ENCODE measurements at places on chromosomes 12 and 14.

DNA sequence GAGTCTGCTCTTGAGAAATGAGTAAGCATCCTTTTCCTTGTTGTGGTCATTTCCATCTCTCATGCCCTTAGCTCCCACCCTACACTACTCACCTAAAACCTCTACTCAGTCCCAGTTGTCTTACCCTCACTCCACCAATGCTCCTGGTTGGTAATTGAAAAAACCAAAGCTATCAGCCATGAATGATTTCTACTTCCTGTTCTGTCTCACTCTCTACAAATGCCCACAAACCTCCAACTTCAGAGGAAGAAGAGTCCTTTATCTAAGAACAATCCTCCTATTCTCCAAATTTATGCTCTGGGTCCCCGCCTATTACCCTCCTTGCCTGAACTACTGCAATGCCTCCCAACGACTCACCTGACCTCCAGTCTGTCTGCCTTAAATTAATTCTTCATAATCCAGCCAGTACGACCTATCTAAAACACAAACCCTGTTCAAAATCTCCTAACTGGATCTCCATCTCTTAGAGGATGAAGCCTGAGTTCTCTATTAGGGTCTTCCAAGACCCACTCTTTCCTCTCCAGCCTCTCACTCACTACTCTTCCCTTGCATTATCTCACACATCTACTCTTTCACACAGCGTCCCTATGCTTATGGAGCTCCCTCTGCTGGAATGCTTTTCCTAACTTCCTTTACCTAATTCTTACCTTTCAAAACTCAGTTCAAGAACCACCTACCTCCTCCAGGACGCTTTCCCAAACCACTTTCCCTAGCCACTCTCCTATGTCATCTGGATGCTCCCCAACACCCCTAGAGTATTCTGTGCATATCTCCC, 2.2 kb downstream of the DHRS1 start:
- no peak for DNase-seq

DNA sequence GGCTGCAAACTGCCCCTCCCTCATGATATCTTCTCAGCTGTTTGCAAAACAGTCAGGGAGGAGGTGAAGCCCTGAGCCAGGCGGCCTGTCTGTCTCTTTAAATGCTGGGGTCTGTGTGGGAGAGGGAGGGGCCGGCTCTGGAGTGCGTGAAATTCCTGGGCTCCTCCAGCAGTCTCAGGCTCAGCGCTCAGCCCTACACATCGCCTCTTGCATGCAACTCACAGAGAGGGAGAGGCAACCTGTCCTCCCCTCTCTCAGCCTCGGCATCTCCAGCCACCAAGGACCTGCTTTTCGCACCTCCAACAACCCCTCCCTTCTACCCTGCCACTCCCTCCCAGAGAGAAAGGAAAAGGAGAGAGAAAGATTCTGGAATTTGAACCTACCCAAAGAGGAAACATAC, at the start of gene NRXN3:
TSS of gene NRXN3 (plus strand) at position 171 of the 400 bp plus-strand sequence. CDS start 72,721 bp downstream, outside the sequence.
- no peak for DNase-seq

- no peak for DNase-seq
These were observed 257.8 kb upstream of the BTG1 start for GRCh38 chr12:92403210-92404175.

DNA sequence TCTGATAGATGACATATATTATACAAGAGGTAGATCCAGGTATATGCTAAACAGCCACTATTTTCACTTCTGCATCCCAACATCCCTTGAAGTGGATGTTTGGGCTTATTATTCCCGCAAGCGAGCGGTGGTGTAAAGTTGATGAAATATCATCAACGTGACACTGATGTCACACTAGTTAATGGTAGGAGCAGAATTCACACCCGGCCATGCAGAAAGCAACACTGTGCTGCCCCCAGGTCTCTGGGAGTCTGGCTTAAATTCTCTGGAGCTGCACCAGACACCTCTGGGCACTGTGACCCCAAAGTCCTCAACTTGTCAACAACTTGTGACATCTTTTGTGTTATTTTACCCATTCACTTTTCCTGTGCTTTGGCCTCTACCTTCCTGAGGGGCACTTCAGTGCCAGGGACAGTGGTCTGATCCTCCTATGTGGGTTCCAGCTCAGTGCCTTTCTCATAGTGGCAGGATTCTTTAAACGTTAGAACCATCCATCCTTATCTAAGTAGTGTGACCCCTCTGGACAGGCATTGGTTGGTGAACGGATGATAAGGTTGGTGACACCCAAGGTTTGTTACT, 952 bp downstream of the DRAM1 start:
- DNase-seq: no peak

DNA sequence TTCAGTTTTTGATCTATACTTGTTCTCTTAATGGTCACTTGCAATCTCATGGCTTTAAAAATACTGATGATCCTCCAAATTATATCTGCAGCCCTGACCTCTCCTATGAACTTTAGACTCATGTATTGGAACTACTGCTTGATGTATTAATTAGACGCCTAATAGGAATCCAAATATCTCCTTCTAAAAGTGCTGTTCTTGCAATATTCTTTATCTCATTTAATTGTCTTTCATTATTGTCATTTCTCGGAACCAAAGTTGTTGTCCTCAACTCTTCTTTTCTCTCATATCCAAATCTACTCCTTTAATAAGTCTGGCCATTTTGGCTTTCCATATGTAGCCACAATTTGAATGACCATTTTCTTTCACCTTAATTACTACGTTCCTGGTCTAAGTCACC, 907.6 kb upstream of the SEL1L start:
- no peak for DNase-seq

GRCh38 chr12:46383654-46384450, 11.3 kb upstream of the SLC38A2 start:
- DNase-seq: peak; percentile 88

GRCh38 chr14:23121361-23121771, 2.3 kb upstream of the CEBPE start:
- no peak for DNase-seq

DNA sequence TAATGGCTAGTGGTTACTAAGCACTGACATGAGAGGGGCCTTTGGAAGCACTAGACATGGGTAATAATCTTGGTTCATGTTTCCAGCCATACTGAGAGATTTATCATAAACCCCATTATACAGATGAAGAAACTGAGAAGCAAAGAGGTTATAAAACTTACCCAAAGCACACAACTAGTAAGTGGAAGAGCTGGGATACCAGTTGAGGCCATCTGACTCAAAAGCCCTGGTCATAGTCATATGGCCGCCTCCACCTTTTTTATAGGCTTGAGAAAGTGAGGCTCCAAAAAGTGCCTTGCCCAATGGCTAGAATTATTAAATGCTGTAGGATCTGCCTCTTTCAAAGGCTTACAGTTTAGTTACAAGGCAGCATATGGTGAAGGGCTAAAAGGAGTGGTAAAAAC, 944 bp downstream of the TXNRD1 start:
- DNase-seq: no peak

- DNase-seq: no peak
These were observed 193.9 kb downstream of the BCAT1 start for GRCh38 chr12:24754690-24755638.

DNA sequence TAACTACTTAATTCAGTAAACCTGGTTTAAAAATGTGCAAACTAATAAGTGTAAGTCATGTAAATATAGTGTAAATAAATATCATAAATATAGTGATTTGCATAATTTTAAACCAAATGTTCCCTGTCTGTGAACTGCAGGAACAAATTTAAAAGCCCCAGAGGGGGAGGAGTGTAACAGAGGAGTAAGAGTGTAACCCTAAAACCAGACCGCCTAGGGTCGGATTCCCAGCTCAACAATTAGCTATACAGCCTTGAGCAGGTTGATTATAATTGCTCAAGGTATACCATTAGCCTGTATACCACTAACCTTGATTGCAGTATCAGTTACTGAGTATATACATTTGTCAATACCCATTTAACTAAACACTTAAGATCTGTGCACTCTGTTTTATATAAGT, 218.4 kb downstream of the ADAMTS20 start:
- no peak for DNase-seq

DNA sequence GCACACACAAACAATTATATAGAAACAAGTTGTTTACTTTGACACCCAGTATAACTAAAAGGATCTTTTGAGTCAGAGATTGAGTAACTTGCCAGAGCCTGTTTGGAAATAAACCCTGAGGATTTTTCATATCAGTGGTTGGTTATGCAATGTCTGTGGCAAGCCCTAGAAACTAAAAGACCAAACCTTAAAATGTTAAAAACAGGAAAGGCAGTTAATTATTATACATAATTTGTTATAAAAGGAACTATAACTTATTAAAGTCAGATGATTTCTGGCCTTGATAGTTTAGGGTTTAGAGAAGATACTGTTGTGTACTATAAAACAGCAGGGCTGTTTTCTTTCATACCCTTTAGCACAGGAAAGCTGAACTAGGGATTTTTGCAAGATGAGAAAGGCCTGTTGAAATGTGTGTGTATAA, 44.1 kb downstream of the PSEN1 start:
- DNase-seq: no peak

GRCh38 chr12:116610971-116611541, 51.9 kb downstream of the MAP1LC3B2 start:
- DNase-seq: no peak

GRCh38 chr12:80045594-80045993, 53.7 kb upstream of the OTOGL start:
- DNase-seq: no peak

GRCh38 chr12:23523339-23523738, 426.1 kb downstream of the SOX5 start:
- no peak for DNase-seq

GRCh38 chr12:100539202-100539601, 34.3 kb upstream of the GAS2L3 start:
- no peak for DNase-seq

- no peak for DNase-seq
These were observed 126.4 kb downstream of the TMEM132C start for GRCh38 chr12:128393346-128393745.

DNA sequence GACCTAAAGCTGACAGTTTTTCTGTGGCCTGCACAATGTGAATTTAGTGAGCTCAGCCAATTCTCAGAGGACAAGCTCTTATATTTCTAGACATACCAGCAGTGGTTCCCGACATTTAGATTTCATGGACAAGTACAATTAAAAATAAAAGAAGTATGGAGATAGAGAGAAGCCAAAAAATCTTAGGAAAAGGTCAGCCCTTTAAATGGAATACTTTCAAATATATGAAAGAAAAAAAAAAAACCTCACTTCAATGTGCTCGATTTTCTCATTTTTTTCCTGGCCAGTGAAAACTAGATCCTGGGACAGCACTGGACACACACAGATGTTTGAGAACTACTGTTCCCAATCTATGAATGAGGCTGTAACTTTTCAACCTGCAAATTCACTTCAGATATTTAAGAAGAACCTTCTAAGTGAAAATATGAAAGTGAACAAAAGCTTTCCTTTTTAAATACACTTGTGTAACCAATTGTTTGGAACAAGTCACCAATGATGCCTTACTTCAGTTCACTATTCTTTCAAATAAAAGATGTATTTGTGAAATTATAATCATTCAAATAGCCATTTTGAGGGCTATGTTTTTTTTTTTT, 109.4 kb downstream of the SLC38A1 start:
- no peak for DNase-seq

- no peak for DNase-seq
These were observed 987 bp downstream of the CCER1 start for GRCh38 chr12:90953956-90954421.

- no peak for DNase-seq
These were observed 56.1 kb downstream of the KCNJ8 start for GRCh38 chr12:21718403-21718802.

GRCh38 chr12:12254553-12254952, 12.3 kb downstream of the LRP6 start:
- no peak for DNase-seq

DNA sequence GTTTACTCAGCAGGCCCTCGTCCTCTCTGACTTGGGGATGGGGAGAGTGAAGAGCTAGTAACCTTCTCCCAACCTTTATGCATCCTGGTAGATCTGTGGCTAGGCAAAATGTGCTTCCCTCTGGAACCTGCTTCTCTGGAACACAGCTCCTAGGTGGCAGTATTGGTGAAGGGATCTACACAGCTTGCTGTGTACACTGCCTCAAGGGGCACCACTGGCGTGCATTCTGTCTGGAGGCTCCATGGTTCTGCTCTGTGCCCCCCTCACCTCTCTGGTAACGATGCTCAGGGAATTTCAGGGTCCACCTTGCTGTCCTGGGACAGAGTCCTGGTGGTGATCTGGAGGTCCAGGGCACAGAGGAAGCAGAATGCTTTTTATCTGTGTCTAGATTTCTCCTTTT, 43.5 kb upstream of the KCNA5 start:
- DNase-seq: no peak

DNA sequence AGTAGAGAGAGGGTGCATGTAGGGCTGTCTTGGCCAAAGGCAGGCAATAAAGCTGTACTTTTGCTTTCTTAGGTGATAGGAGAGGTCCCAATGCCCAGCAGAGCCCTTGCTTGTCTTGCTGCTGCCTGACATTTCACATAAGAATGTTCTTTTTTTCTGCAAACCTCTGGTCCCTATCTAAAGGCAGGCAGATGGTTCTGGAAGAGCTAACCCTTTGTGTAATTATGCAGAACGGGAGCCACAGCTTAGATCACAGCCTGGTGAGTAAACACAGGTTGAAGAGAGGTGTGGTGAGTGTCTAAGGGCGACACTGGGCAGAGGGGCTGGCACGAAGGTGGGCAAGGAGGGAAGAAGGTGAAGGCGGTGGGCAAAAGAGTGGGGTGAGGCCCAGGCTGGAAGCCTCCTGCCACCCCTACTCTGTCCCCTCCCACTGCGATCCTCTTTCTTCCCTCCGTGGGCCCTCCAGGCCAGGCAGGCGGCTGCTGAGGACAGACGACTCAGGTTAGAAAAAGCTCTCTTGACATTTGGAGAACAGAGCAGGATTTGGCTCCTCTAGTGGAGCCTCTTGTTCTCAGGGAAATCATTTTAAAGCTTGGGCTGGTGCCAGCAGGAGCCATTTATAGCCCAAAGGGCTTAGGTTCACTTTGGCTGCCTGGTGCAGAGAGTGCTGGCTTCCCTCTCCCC, 42.8 kb downstream of the PRMT8 start:
- no peak for DNase-seq

GRCh38 chr14:54776361-54777001, 126.1 kb downstream of the GCH1 start:
- no peak for DNase-seq

GRCh38 chr12:110134691-110135411, 10.7 kb downstream of the IFT81 start:
- no peak for DNase-seq

GRCh38 chr14:70359076-70359424, 433 bp downstream of the COX16 start:
- DNase-seq: no peak

DNA sequence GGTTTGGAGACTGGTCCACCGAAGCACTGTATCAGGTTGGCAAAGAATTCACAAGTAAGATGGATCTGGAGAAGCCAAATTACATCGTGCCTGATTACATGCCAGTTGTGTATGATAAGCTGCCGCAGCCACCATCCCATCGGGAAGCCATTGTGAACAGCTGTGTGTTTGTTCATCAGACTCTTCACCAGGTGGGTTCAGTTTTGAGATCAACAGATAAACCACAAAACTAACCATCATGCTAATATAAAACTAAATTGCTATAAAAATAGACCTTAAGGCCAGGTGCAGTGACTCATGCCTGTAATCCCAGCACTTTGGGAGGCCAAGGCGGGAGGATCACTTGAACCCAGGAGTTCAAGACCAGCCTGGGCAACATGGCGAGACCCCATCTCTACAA, 58.9 kb downstream of the HSP90AA1 start:
- no peak for DNase-seq
